Activated naive CD8-positive, alpha-beta T cell treated with anti-CD3 and anti-CD28 coated beads for 36 hours (primary cell): ENCODE measurements at places on chromosomes 12 and 14. TPM values are rescaled to one million over a fixed set of nuclear protein-coding genes. Genes with fewer than 3 reads are reported as not detected.

TAC3 gene
- 0.32 TPM for total RNA-seq

C12orf50 gene
- total RNA-seq: 0.16 TPM

ACACB gene
- 7.8 TPM for total RNA-seq

AQP2 gene
- not detected for total RNA-seq

UTP20 gene
- 51.0 TPM for total RNA-seq

ANKRD9 gene
- 10.9 TPM for total RNA-seq
